HEK293T (cell line): ENCODE measurements at places on chromosomes 12 and 14.

GRCh38 chr12:40313928-40314327 is 89.1 kb downstream of the LRRK2 start:
- no peak for DNase-seq

- DNase-seq = no peak
Measured at GRCh38 chr14:72483311-72483710, 410.6 kb downstream of the DPF3 start.

GRCh38 chr12:106304001-106304421 is 1.5 kb downstream of the TCP11L2 start:
- DNase-seq = no peak

DNA sequence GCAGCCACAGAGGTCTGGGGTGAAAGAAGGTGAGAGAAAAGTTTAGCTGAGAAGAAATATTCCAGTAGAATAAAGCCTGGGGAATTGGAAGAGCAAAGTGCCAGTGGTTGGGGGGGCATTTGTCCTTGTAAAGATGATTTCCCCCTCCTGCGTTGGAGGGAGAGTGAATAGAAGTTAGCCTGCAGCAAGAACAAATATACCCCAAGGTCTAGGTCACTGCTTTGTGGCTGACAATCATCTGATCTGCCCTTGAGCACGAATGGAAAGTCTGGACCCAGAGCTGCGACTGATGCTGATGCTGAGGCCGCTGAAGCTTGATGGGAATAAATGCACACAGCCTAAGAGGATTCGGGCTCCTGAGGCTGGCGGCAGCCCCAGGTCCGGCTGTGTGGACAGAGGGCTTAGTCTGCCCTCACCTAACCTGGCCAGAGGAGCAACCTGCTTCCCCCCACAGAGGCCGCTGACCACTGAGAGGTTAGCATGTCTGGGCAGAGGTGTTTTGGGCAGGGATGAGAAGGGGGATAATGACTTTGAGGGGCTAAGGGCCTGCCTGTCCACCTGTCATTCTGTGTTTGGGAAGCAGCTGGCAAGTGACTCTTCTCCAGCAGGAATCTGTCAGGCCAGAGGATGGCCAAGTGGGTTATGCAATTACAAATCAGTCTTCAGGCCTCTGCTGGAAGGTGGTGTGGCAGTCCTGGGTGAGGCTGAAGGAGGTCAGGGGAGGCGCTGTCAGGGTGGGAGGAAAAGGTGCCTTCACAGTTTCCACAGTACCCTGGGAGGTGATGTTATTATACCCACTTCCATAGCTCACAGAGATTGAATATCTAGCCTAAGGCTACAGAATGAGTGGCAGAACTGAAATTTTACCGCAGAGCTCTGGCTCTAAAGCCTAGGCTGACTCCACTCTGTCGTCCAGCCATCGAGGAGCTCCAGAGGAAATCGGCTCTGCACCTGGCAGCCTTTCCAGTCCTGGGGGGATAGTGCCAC is 11.7 kb downstream of the TUBA1C start:
- DNase-seq = no peak

DNA sequence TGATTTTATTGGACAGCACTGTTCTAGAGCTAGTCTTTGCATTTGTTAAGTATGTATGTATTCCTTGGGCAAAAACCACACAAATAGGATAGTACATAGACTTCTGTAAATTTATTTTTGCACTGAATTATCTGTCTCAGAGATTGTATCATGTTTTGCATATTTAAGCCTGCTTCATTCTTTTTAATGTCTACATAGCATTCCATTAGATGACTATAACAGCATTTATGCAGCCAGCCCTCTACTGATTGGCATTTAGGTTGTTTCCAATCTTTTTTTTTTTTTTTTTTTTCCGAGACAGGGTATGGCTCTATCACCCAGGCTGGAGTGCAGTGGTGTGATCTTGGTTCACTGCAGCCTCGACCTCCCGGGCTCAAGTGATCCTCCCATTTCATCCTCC is 34.5 kb downstream of the SYNDIG1L start:
- no peak for DNase-seq

DNA sequence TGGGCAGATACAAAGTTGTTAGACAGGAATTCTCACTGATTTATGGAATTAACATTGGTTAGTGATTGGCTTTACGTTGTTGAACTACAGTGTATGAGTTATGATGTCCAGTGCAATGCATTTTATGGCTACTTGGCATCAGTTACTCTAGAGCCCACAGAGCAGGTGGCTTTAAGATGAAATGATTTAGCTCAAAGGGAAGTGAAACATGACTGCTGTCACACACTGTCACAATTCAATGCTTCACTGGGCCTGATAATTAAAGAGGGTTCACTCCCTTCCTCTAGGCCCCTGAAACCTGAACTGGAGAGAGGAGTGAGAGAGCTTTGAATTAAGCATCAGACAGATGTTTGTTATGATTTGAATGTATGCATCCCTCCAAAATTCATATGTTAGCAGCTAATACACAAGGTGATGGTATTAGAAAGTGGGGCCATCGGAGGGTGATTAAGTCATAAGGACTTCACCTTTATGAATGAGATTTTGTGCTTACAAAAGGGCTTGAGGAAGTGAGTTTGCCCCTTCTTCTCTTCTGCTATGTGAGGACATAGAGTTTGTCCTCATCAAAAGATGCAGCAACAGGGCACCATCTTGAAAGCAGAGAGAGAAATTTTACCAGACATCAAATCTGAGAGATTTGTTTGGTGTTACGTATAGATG is 175.8 kb upstream of the GRIN2B start:
- DNase-seq = no peak

DNA sequence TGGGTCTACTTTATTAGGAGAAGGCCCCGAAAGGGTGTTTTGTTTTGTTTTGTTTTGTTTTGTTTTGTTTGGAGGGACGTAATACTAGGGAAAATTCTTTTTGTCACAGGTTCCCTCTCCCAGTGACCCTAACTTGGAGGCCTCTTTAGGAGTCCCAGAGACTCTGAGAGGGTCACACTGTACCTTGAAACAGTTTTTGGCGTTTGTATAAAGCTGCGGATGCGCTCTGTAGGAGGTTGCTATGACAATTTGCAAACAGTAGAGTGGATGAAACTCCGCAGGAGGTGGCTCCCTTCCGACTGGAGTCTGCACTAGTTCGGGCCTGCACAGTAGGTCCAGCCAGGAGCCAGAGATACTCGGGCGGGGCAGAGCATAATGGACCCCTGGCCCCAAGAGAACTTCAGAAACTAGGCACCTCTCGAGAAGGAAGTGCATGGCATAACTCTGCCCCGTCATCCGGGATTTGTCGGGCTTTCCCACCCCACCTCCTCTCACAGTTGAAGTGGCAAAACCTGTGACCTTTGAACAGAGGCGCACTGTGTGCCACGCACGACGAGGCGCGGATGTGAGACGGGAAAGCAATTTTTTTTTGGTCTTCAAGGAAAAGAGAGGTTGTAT is 1.3 kb upstream of the DYRK2 start:
- peak; percentile 23 for DNase-seq

- DNase-seq = no peak
Measured at GRCh38 chr14:96790186-96790585, 7.0 kb upstream of the VRK1 start.

GRCh38 chr12:6961695-6962284 is 8.7 kb downstream of the PHB2 start:
- peak; percentile 79 for DNase-seq
